ENCODE measurements at places on chromosomes 7 and 10.

DNA sequence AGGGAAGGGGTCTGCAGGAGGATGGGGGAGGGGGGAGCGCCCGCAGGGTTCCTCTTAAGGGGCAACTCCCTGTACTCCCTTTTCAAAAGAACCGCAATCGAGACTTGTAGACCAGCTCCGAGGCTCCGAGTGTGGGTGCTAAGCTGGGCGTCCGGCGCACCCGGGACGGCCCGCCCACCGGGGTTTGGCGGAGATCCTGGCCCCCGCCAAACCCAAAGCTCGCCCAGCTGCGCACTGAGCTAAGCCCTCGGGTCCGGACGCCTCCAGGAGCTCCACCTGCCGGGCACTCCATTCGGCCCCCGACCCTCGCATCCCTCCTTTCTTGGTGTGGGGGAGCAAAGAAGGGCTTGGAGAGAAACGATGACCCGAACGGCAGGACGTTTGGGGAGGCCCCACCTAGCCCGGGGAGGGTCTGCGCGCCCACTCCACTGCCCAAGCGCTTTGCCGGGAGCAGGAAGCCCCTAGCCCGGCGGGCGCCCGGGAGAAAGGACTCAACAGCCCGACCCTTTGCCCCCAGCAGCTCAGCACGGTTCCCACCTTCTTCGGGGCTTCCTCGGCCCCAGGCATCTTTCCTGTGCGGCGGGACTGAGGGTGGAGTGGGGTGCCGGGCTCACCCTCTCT lies 651 bp downstream of the AFAP1L2 start:
- no peak for DNase-seq

DNA sequence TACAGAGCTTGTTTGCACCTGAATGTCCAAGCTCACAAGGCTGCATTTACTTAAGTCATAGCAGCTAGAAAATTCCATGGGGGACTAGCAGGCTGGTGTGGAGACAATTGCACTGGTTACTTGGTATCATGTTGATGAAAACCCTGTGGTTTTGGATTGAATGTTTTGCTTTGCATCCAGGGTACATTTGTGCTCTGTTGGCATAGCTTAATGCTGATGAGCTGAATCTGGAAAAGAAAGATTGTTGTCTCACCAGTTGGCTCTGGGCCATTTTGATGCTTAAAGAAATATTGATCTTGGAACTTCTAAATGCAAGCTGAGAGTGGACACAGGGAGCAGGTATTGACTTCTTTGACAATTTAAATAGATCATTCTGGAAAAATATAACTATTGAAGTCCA lies 122.5 kb upstream of the MBL2 start:
- DNase-seq, result no peak

- DNase-seq, result no peak
Measured at GRCh38 chr10:132631338-132631735, 93.8 kb downstream of the INPP5A start.

DNA sequence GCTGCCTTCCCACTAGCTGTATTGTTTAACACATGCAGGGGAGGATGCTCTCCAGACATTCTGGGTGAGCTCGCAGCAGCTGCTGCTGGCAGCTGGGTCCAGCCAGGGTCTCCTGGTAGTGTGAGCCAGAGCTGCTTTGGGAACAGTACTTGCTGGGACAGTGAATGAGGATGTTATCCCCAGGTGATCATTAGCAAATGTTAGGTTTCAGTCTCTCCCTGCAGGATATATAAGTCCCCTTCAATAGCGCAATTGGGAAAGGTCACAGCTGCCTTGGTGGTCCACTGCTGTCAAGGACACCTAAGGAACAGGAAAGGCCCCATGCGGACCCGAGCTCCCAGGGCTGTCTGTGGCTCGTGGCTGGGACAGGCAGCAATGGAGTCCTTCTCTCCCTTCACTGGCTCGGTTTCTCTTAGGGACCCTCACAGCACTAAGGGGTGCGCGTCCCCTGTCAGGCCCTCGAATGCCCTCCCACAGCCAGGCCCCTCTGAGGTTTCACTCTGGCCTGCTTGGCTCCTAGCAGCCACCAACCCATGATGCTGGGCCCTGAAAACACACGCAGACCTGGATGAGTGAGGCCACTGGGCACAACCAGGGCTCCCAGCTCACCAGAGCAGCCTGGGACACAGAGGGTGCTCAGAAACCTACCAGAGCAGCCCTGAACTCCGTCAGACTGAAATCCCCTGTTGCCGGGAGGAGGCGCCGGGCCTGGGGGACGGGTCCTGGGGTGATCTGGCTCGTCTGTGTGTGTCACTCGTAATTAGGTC lies 173.0 kb upstream of the LANCL2 start:
- no peak for DNase-seq

DNA sequence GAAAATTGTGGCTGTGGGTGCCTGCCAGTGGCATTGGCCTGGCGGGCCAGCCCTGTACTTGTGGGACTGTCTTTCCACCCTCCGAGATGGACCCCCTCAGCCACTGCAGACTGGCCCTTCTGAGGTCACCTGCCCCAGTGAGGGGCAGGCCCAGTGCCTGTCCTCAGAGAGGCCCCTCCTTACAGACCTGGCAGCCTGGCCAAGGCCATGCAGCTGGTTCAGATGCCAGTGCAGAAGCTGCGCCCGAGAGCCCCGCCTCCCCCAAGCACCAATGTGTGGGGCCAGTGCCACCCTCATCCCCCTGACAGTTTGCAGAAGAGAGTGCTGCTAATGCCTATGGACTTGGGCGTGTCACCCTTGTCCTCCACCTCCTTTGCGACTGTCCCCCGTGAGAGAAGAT lies 10.0 kb downstream of the ZNF316 start:
- DNase-seq, result no peak

GRCh38 chr7:114985116-114985715 lies 63.3 kb downstream of the MDFIC start:
- no peak for DNase-seq

DNA sequence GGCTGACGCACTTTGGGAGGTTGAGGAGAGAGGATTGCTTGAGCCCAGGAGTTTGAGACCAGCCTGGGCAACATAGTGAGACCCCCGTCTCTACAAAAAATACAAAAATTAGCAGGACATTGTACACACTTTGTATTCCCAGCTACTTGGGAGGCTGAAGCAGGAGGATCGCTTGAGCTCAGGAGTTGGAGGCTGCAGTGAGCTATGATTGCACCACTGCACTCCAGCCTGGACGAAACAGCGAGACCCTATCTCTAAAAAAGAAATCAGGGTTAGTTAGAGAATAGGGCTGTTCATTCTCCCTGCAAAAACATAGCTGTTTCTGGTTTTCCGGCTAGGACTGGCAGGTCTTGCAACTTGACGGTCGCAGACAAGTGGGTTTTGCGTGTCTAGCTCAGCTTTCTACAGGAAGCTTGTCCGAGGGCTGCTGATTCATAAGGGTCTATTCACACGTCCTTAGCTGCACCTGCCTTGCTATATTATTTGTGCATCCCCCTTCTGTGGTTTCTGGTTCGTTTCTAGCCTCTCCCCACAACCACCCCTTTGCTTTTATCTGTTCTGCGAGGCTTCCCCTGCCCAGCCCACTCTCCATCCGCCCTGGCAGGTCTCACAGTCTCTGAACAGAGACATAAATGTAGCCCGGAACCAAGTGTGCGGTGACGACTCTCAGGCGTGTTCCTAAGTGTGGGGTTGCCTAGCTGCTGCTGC lies 10.7 kb downstream of the AMZ1 start:
- DNase-seq, result peak; percentile 53

- DNase-seq, result no peak
Measured at GRCh38 chr10:7438196-7438986, 27.6 kb upstream of the SFMBT2 start.

GRCh38 chr10:86692023-86692514 lies 23.8 kb downstream of the LDB3 start:
- no peak for DNase-seq
